ENCODE measurements at places on chromosomes 3 and 15.

- DNase-seq: no peak
Observed at GRCh38 chr15:41934843-41935242, 37.5 kb downstream of the EHD4 start.

GRCh38 chr3:72015463-72015862 lies 230.5 kb upstream of the PROK2 start:
- DNase-seq: no peak

DNA sequence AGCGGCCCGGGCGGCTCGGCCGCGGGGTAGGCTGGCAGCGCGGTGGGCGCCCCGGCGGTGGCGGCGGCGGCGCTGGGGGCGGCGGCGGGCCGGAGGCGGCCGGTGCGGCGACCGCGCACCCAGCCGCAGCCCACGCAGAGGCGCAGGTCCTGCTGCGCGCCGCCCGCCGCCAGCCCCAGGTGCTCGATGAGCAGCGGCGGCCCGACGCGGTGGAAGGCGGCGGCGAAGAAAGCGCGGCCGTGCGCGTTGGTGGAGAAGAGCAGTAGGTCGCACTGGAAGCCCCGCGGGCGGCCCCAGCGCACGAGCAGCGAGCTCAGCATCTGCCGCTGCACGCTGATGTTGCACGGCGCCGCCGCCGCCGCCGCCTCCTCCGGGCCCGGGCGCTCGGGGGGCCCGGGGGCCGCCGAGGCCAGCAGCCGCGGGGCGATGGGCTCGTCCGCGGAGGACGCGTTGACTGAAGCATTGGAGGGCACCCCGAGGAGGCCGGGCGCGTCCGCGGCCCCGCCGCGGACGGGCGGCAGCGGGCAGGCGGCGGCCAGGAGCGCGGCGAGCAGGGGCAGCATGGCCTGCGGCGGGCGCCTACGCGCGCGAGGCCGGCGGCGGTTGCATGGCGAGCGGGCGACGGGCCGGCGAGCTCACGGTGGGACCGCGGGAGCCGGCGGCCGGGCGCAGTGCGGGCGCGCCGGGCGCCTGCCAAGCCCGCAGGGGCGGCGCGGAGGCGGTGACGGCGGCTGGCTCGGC lies 452 bp downstream of the TMEM158 start:
- no peak for DNase-seq

DNA sequence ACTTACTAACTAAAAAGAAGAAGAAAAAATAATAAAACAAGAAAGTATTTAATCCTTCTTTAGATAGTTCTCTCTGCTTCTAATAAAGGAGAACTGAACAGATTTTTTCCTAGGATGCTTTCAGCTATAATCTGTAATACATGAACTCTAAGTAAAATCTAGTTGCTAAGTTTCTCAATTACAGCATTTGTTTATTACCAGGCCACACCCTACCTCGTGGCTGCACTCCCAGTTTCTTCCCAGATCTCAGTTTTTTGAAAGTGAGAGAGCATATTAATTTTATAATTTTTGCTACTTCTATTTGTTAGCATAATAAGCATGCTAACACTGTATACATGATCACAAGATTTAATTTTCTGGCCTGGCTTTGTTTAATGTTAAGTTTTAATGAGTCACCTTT lies 258.3 kb downstream of the IL5RA start:
- no peak for DNase-seq

- DNase-seq: no peak
Observed at GRCh38 chr3:156094391-156094790, 26.0 kb upstream of the KCNAB1 start.

GRCh38 chr15:97561529-97561928 lies 399.0 kb upstream of the ARRDC4 start:
- DNase-seq: no peak

Measured in NCI-H774 (cell line).